ENCODE measurements at places on chromosomes 7 and 10. TPM values are rescaled to one million over a fixed set of nuclear protein-coding genes. Genes with fewer than 3 reads are reported as not detected.

DNA sequence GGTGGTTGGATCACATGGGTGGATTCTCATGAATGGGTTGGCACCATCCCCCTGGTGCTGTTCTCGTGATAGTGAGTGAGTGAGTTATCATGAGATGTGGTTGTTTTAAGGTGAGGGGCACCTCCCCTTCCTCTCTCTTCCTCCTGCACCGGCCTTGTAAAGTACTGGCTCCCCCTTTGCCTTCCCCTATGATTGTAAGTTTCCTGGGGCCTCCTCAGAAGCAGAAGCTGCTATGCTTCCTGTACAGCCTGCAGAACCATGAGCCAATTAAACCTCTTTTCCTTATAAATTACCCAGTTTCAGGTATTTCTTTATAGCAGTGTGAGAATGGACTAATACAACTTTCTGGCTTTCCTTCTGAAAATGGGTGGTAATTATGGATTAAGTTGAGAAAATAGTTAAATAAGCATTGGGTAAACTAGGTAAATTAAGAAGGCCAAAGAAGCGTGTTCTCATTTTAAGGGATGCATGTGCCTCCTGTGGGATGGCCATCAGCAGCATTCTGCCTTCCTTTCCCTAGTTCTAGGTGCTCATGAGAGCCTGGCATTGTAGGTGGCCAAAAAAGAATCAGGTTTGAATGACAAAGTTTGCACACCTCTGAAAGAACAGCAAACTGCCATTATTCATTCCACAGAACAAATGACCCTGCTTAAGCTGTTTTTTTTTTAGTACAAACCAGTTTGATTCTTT lies 241.4 kb upstream of the CCDC6 start:
- H3K4me3 ChIP-seq: no peak overlapping the region
- no peaks in the 10 kb centered on the region for H3K27me3 ChIP-seq
- H3K4me1 ChIP-seq: no peaks in the 10 kb centered on the region

- no peak for DNase-seq
- H3K36me3 ChIP-seq: no peaks in the 10 kb centered on the region
Observed at GRCh38 chr7:24740871-24741270, 16.4 kb downstream of the GSDME start.

The STK31 gene
- 0.55 TPM for total RNA-seq

The ATP6V0A4 gene
- not detected for total RNA-seq

The ANKRD16 gene
- total RNA-seq: 6.6 TPM

GRCh38 chr10:44186150-44186549 lies 198.7 kb downstream of the CXCL12 start:
- no peaks in the 10 kb centered on the region for H3K4me1 ChIP-seq
- H3K36me3 ChIP-seq: no peaks in the 10 kb centered on the region
- H3K4me3 ChIP-seq: no peak overlapping the region
- no peak for DNase-seq
- H3K27ac ChIP-seq: no peak overlapping the region

Data from CD4-positive, alpha-beta memory T cell (primary cell).